ENCODE measurements at places on chromosomes 1 and 21.

- DNase-seq = no peak
These were observed 46.0 kb downstream of the GRIK3 start for GRCh38 chr1:36988321-36988720.

- no peak for DNase-seq
These were observed 14.4 kb downstream of the ILDR2 start for GRCh38 chr1:166960858-166961474.

- no peak for DNase-seq
These were observed 30.1 kb upstream of the IL10 start for GRCh38 chr1:206802401-206802800.

DNA sequence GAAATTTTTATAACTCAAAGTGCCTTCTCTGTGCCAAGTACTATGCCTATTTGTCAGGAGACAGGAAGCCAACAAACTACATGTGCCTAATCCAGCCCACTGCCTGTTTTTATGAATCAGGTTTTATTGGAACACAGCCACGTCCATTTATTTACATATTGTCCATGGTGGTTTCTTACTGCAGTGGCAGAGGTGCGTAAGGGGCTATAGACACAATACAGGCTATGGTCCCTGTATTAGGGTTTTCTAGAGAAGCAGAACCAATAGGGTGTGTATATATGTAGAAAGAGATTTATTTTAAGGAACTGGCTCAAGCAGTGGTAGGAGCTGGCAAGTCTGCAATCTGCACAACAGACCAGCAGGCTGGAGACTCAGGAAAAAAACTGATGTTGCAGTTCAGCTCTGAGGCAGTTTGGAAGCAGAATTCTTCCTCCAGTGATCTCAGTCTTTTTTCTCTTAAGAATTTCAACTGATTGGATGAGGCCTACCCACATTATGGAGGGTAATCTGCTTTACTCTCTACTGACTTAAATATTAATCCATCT is 15.4 kb downstream of the PPIE start:
- no peak for DNase-seq

- no peak for DNase-seq
These were observed 289.8 kb upstream of the POU3F1 start for GRCh38 chr1:38336301-38336923.

DNA sequence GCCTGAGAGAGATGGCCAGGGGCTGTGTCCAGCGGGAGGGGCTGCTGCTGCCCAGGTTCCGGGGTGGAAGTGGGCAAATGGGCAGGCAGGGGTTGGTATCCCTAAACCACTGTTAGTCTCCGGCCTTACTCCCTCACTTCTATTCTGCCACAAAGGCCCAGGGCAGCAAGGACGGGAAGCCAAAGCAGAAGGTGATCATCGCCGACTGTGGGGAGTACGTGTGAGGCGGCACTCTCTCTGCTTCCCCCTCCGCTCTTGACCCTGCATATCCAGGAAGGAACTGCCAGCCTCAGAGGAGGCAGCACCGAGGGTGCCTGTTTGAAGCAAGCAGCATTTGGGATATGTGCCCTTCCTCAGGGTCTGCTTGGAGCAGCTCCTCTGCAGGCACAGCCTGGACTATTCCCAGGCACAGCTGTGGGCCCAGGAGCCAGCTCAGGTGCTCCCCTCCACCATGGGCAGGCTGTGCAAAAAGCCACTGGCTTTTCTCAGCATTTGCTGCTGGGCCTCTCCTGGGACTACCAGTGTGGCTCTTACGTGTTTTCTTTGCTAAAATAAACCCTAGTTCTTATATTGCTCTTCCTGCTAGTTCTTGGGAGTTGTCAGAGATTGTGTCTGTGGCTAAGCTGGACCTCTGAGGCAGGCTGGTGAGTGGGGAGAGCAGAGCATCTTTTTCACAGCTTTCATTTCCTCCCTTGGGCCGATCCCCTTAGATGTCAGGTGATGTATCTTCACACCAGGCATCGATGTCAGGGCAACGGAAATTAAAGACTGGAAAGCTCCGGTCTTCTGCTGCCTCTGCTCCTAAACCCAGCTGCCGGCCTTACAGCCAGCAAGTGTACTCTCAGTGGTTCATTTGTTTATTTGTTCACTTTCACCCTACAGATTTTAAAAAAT is 14.7 kb downstream of the PPIE start:
- no peak for DNase-seq

DNA sequence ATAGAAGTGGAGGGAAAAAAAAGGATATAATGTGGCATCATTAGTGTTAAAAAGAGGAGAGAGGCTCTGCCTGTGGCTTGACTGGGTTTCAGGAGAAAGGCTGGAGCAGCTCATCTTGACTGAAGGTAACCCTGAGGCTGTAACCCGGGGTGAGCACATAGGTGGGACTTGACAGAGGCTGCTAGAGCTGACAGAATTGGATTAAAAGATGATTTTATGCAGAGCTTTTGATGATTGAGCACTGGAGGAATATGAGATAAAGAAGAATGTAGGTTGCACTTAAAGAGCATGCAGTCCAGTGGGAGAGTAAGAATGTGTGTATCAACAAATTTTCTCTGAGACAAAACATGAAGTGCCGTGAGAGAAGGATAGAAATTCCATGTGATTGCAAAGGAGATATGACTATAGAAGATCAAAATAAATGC is 17.3 kb downstream of the LAMC1 start:
- DNase-seq = no peak

- no peak for DNase-seq
These were observed 65.6 kb downstream of the NTPCR start for GRCh38 chr1:233015965-233016364.

DNA sequence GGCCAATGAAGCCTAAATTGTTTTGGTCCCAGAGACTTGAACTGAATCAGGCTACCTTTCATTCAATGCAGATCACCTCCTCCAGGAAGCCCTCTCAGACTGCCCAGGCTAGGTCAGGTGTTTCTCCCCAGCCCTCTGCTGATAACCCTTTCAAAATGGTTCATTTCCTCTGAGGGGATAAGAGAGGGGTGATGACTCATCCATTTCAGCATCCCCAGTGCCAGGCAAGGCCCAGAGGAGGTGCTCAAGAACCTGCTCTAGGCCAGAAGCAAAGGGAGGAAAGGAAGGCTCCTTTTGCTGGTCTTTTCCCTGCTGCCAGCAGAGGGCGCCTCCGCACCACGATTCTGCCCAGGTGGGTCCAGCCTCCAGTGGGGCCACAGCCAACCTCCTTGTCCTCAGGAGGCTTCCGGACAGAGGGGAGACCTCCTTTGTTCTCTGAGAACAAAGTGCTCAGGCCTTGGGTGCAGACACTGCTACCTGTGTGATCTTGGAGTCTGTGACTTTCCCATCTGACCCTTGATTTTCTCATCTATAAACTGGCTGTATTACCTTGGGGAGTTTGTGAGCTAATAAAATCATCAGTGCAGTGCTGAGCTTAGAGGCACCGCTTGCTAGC is 45.3 kb upstream of the ARHGEF10L start:
- peak; percentile 33 for DNase-seq

- DNase-seq = no peak
These were observed 764.7 kb upstream of the TPTE start for GRCh38 chr21:9756677-9757076.

DNA sequence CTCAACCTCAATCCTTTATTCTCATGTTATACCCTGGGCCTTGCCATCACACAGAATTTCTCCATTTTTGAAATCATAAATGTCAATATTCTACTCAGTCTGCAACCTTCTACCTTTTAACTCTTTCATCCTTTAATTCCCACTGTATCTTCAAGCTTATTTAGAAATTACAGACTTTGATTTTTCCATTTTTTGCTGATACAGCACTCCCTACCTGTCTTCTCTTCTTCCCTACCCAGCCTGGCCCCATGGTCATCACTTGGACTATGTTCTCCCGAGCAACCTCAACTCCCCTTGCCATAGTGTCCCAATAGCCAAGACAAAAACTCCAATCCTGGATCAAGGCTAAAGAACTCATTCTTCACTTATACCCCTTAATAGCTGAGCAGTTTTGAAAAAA is 14.6 kb downstream of the WARS2 start:
- no peak for DNase-seq

DNA sequence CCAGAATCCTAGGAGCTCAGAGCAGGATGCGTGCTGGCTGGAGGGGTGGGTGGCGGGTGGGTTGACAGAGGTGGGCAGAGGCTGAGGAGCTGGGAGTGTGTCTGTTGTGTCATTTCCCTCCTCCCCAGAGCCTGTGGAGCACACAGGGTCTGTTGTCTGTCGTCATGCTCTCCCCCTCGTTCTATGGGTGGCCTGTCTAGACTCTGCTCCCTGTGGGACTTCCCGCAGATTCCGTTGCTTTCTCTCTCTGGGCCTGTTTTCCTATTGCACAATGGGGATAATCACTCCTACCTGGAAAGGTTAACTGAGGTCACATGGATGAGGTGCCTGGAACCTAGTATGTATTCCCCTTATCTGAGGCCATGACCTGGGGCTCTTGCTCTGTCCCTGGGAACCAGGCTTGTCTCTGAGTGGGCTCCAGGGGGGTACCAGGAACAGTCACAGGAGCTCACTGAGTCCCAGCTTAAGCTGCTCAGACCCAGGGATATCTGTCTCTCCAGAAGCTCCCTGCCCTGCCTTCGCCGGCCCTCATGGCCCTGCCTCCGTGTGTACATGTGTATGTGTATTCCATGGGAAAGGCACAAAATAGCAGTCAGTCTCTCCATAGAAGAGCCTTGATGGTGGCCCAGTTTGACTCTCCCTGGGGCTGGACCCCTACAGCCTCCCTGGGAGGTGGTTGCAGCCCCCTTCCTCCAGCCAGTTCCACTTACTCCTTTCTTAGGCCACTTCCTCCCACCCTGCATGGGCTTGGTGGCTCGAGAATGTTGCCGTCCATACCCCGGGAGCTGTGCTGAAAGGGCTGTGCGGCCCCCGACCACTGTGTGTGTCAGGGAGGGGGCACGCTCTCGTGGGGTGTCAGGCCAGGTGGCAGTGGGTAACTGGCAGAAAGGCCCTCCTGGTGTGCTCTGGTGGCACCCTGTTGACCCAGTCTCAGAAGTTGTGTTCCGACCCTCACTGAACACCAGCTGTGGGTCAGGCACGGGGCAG is 17.9 kb downstream of the PTPRF start:
- DNase-seq = no peak

- DNase-seq = no peak
These were observed 4.0 kb downstream of the HYI start for GRCh38 chr1:43449708-43450069.

DNA sequence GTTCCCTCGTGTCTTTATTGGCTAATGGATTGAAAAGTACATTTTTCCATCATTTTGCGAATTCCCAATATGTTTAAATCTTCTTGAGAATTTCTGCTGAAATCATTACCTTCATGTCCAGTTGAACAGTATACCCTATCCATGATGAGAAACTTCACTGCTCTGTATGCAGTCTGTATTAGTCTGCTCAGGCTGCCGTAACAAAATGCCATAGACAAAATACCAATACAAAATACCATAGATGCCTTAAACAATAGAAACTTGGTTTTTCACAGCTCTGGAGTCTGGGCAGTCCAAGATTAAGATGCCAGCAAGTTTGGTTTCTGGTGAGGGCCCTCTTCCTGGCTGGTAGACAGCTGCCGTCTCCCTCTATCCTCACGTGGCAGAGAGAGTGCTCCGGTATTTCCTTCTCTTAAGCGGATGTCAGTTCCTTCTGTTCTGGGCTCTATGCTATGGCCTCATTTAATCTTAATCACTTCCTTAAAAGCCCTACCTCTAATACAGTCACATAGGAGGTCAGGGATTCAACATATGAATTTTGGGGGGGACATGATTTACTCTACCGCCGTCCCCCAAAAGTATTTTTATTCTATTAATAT is 27.0 kb downstream of the CXADR start:
- DNase-seq = no peak

- no peak for DNase-seq
These were observed 701.2 kb upstream of the PTBP2 start for GRCh38 chr1:96020378-96020777.

DNA sequence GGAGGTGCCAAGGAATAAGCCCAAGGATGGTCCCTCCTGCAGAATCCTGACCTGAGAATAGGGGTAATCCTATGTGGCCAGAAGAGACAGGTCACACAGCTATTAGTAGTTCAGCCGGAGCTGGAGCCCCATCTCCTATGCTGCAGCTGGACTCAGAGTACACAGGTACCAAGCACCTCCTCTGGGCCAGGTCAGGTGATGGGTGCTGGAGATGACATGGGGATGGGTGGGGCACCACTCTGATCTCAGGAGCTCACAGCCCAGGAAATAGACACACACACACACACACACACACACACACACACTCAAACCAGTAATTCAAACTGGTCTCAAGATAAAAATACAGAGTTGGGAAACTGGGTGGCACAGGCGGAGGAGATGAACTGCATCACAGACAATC is 54.2 kb upstream of the SSBP3 start:
- DNase-seq = no peak

- DNase-seq = no peak
These were observed 68.4 kb downstream of the TLR5 start for GRCh38 chr1:223074445-223075300.

DNA sequence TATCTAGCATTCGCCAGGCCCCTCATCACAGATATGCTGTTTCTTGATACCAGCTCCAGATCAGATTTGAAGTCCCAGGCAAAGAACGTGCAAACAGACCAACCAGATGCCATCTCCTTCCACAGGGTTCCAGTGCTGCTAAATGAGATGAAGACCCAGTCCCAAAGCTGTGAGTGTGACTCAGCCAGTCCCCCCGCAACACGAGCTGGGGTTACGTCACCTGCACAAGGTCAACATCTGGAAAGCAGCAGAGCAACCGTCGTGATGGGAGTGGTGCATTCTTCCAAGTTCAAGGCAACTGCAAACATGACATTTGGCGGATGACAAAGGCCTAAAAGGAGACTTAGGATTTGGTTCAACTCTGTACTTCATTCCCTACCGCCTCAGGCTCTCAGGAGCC is 69.6 kb upstream of the TIAM1 start:
- no peak for DNase-seq

GRCh38 chr1:184023171-184023570 is 14.4 kb downstream of the COLGALT2 start:
- no peak for DNase-seq

GRCh38 chr1:27153549-27153886 is 1.4 kb downstream of the SLC9A1 start:
- no peak for DNase-seq

DNA sequence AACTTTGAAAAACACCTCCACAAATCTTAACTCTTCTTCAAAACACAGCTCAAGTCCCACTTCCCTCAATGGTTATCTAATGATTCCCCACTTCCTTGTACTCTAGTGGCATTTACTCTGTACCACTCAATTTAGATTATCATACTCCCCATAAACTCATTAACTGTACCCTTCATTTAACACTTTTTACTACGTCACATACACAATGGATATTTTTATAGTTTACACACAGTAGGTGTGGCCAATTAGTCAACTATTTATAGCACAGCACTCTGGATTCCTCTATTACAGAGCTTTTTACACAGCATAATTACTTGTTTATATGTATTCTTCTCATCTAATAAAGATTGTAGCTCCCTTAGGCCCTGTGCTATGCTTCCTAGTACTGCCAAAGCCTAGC is 62.1 kb downstream of the FOXJ3 start:
- no peak for DNase-seq

DNA sequence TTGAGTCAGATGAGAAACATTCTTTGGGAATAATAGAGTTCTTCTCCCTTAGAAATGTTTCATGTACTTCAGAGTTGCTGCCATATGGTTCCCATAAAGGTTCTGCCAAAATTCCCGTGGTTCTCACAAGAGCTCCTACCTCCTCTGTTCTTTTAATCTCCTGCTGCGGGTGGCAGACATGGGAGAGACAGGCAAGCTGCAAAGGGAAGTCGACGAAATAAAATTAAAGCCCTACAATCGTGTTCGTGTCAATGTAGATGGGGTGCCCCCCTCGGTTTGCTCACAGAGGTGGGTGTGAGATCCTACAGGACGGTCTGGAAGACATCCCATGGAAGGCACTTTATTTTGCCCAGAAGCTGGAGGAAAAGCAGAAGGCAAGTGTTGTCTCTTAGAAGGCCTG is 276.0 kb downstream of the RWDD3 start:
- DNase-seq = no peak
